ENCODE measurements at places on chromosomes 1 and 21. TPM values are rescaled to one million over a fixed set of nuclear protein-coding genes. Genes with fewer than 3 reads are reported as not detected.

Gene RPE65
- total RNA-seq: not detected

DNA sequence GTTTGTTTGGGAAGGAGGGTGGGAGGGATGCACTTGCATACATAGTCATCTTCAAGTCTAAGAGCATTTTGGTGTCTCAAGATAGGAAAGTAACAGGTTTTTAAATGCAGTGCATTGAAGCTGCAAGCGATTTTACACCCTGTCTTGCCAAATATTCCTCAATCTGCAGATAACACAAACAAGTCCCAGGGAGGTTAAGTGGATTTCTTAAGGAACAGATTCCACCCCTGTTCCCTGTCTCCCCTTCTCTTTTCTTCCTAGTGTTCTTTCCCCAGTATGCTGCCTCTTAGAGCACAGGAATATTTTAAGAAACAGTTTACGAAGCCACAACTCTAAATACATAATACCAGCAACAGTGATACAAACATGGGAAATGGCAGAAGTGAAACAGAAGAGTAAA, 389.9 kb downstream of the PLPP3 start:
- no peak for DNase-seq

DNA sequence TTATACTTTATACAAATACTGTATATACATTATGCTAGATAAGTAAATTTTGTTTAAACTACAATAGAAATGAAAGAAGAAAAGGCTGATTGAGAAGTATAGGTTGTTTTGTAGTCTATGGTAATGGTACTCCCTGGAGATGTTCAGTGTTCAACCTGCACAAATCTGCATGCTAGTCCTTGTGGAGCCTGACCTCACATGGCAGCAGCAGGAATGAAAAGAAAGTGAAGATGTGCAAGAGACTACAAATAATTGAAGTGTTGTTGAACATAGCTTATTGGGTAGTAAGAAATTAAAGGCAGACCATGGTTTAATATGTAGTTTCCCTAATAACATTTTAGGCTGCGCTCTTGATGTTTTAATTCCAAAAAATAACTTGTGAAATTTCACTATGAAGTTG, 201.2 kb downstream of the TGFB2 start:
- no peak for DNase-seq

Gene KRTAP21-2
- total RNA-seq: not detected

- DNase-seq: no peak
Observed at GRCh38 chr21:42356650-42357049, 5.9 kb upstream of the TFF2 start.

DNA sequence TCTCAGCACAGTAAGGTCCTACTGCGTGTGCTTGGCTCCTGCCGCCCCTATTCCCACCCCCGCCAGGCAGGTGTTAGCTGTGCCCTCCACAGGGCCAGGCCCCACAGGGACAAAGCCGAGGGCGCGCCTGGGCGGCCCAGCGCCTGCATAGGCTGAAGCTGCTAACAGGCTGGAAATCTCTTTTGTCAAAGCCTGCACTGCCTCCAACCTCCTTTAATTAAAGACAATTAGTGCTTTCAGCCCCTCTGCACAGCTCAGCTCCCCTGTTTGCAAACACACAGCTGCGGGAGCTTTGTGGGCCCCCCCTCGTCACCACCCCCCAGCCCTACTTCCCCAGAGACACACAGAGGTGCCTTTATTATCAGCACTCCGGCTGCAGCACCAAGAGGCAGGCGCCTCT, 95.9 kb downstream of the EPHB2 start:
- DNase-seq: no peak

GRCh38 chr1:176656257-176656995, 193.5 kb downstream of the PAPPA2 start:
- no peak for DNase-seq

GRCh38 chr21:39728341-39728740, 16.6 kb upstream of the IGSF5 start:
- no peak for DNase-seq

DNA sequence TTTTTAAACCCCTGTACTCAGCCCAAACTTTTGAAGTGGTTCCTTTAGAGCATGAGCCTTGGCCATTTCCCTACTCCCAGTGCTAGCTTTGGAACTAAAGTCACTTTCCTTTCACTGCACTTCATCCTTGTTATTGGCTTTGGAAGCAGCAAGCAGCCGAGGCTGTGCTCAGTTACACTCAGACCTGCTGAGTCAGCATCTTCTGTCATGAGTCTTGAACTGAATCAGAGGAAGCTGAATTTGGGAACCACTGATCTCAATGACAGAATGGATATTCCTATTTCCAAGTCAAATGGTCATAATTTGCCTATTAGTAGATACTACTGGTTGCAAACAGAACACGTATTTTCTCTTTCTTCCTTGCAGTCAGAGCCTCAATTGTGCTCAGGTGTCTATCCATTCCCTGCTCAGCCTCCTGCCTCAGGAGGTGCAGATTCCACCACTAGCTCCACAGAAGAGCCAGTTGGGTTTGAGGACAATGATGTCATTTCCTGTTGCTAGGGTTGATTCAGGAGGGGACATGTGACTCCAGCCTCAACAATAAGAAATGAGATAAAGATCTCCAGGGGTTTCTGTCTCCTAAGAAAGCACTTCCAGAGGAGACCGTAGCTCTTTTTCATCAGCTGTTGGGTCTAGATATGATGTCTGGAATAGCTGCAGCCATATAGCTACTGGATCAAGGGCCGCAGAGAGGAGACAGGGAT, 44.9 kb upstream of the NTPCR start:
- no peak for DNase-seq

Gene CDC7
- total RNA-seq: 1.2 TPM

- DNase-seq: peak; percentile 91
Observed at GRCh38 chr1:209674957-209675564, at the start of gene G0S2. G0S2 (plus strand) TSS chr1:209675412; CDS start chr1:209675685, 273 bp downstream.

- no peak for DNase-seq
Observed at GRCh38 chr1:186429017-186429416, 31.9 kb downstream of the PDC start.

GRCh38 chr1:110135666-110136065, 14.6 kb upstream of the SLC6A17 start:
- DNase-seq: no peak

Gene GBP7
- not detected for total RNA-seq

Data from left ventricle myocardium superior (tissue), 1 donor.